Lung microvascular endothelial cell (primary cell): ENCODE measurements at places on chromosomes 12 and 14. TPM values are rescaled to one million over a fixed set of nuclear protein-coding genes. Genes with fewer than 3 reads are reported as not detected.

The NRXN3 gene
- under 0.01 TPM in 1 of 2 replicates, not detected in the other for total RNA-seq

- peak; percentile 93 for DNase-seq
Measured at GRCh38 chr14:77607741-77608302, 8.6 kb downstream of the SPTLC2 start.

- DNase-seq: no peak
Measured at GRCh38 chr12:58321414-58321813, 380.0 kb downstream of the ATP23 start.

GRCh38 chr14:77003960-77004710, 24.4 kb downstream of the IRF2BPL start:
- DNase-seq: no peak

DNA sequence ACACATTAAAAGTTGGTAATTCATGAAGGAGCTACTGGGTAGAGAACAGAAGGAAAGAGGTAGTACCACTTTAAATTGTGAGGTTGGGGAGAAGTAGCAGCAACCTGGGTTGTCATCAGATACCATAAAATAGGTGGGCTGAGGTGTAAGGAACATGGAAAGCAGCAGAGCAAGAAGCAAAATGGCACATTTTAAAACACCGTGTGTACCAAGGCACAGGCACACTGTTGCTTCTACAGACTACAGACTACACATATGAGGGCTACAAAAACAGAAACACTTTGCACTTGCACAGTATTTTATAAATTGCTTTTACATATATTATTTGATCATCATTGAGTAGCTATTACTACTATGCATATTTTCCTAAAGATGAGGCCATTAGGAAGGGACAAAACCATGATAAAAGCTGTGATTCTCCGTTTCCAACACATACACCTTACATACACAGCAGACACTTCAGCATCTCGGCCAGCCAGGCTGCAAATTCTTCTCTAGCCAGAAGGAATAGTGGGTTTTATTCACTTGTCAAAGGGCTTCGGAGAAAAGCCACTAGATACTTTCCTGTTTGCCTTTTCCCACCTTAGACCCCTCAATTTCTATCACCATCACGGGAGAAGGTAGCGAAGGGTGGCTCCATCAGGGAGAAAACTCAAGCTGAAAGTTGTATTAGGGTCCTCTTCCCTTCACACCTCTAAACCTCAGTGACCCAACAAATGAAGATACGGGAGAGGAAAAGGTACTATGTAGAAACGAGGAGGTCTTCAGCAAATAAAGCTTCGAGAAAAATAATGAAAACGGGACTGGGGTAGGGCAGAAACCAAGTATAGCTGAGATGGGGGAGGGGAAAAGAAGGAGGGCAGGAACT, 1.6 kb downstream of the PYM1 start:
- no peak for DNase-seq

- peak; percentile 77 for DNase-seq
Measured at GRCh38 chr12:10098791-10099190, at the start of gene CLEC1A. CLEC1A (minus strand) TSS chr12:10098985; CDS start chr12:10098922, 63 bp downstream.

GRCh38 chr14:70791971-70792370, 17.3 kb downstream of the MAP3K9 start:
- peak; percentile 11 for DNase-seq
